ENCODE measurements at places on chromosomes 7 and 10. TPM values are rescaled to one million over a fixed set of nuclear protein-coding genes. Genes with fewer than 3 reads are reported as not detected.

The TMEM229A gene
- total RNA-seq = 0.80 TPM

The CYP26C1 gene
- not detected for total RNA-seq

The TMEM270 gene
- total RNA-seq = not detected

The GRM3 gene
- 1.9 TPM for total RNA-seq

The OR9A2 gene
- total RNA-seq = 2.6 TPM

The PDLIM1 gene
- total RNA-seq = 111 TPM

The GRM8 gene
- total RNA-seq = 6.6 TPM

The HOXA3 gene
- total RNA-seq = not detected

The ADRB1 gene
- total RNA-seq = 0.24 TPM

The GPRIN2 gene
- 28.5 TPM for total RNA-seq

The EPHB6 gene
- 18.1 TPM for total RNA-seq

The PLXDC2 gene
- 19.4 TPM for total RNA-seq
